ENCODE measurements at places on chromosomes 16 and 17.

DNA sequence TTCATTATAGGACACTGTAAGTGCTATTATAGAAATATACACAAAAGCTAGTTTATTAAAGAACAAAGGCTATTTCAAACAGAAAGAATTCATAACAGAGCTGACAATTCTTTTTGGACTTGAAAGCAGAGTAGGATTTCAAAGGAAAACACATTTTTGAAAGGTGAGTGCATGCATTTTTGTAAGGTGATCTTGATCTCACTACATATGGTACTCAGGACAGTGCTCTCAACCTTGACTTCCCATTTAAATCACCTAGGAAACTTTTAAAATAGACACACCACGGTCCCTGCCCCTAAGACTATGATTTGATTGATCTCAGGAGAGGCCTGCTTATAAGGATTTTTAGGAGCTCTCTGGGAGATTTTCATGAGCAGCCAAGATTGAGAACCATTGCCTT is 1362.0 kb downstream of the CDH8 start:
- DNase-seq = no peak

DNA sequence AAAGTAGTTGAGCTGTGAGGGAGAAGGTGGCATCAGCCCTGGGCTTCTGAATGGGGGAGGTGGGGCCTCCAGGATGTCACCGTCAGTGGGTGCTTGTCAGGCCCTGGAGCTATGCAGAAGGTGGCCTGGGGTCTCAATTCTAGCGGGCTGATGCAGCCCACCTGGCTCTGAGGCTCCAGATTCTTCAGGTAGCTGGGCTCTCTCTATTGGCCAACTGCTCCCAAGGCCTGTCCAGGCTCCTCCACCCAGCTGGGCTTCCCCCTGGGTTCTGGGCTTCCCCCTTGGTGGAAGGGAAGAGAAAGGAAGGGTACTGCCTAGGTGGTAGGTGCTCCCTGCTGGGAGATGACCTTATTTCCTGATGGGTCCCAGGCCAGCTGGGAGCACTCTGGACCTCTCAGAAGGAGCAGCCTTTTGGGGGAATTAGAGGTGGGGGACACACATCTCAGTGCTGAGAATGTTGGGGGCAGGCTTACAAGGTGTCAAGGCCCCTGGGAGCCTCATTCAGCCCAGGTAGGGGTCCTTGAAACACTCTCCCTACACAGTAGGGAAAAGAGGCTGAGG is 1728.3 kb downstream of the TP53TG3F start:
- no peak for DNase-seq

DNA sequence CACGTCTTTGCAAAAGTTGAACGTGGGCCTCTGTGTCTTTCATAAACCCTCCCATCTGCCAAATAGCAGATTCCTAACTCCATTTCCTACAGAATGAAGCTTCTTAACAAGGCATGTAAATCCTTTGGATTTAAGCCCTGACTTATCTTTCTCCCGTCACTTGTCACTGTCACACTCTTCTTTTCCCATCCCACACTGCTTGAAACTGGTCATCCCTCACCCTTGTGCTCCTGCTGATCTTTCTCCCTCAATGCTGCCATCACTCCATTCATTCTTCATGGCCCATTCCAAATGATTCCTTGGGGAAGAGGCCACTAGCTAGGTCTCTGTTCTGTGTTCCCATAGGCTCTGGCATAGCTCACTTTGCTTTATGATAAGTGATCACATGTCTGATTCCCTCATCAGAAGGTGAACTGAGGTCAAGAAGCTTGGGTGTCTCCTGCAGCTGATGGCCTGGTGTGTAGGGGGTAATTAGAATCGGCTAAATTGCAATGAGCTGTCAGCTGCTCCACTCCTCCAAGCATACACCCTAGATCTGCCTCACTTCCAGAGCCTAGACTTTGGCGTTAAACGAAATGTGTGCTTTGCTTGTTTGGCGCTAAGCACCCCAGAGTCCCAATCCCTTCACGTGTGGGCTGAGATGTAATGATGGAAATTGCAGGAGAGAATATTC is 61.7 kb downstream of the PECAM1 start:
- no peak for DNase-seq

DNA sequence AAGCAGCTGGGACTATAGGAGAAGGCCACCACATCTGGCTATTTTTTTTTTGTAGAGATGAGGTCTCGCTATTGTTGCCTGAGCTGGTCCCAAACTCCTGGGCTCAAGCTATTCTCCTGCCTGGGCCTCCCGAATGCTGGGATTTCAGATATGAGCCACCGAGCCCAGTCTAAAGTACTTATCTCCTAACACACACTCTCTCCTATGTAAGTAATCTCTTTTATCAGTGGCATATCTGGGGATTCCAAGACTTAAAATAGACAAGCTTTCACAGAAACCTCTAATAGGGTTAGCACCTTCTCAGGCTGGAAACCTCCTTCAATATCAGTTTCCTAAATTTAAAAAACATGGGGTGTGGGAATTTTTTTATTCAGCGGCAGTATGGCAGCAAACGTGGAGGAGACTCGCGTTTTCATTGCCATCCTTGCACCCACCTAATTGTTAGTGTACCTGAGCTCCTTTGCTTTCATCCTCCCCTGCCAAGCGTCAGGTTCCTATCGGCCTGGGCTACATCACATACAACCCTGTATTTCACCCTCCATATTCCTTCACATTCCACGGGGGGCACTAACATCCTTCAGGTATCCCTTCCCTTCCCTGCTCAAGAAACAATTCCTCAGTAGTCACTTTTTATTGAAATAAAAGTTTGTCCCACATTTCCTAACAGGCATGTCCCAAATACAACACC is 1.1 kb downstream of the EZH1 start:
- DNase-seq = no peak

DNA sequence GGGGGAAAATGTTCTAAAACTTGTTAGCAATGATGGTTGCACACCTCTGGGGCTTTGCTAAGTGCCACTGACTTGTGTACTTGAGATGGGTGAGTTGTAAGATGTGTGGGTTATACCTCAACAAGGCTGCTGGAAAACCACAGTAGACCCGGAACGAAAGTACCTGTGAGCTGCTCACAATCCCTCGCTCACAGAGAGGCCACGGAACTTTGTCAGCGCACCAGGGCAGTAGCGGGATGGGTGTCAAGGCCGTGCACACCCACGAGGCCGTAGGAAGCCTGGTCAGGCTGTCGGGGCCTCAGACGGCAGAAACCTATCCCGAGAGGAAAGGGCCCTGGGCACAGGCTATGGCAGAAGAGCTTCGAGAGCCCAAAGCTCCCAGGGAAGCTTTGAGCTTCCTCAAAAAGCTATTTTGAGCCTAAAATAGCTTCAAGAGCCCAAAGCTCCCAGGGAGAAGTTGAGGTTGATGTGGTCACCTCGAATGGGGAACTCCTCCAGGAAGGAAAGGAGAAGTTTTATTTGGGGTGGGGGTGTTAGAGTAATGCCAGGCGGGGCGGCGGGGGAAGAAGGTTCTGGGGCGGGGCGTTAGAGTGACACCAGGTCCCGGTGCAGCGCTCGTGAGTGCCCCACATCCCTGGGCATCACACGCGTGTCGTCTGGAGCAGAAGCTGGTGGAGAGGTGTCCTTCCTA is 19.0 kb downstream of the CBFA2T3 start:
- no peak for DNase-seq

- no peak for DNase-seq
Observed at GRCh38 chr17:5019475-5019956, 15.7 kb downstream of the SLC52A1 start.

- DNase-seq = no peak
Observed at GRCh38 chr16:1865902-1866690, 5.9 kb downstream of the MEIOB start.

DNA sequence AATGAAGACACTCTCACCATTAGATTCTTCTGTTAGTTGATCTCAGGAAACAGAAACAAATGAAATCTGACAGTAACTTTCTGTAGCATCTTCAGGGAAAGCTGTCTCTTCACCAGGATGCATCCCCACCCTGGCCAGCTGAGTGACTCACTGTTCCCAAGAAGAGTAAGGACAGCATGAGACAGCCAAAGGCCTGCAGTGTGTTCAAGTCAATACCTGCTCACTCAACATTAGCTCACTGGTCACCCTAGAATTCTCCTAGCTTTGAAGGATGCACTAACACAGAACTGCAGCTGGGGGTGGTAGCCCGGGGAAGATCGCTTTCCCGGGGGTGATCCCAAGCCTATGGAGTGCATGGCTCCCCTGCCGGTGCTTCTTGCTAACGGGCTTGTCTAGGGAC is 28.2 kb upstream of the CLEC18B start:
- DNase-seq = no peak
